ENCODE measurements at places on chromosomes 3 and 15.

DNA sequence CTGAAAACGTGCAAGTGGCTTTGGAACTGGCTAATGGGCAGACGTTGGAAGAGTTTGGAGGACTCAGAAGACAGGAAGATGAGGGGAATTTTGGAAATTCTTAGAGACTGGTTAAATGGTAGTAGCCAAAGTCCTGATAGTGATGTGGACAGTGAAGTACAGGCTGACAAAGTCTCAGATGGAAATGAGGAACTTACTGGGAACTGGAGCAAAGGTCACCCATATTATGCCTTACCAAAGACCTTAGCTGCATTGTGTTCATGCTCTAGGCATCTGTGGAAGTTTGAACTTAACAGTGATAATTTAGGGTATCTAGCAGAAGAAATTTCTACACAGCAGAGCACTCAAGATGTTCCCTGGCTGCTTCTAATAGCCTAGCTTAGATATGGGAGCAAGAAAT lies 28.6 kb upstream of the SERPINI2 start:
- DNase-seq, result no peak

- DNase-seq, result no peak
Measured at GRCh38 chr3:159872374-159873109, 116.1 kb upstream of the IL12A start.

DNA sequence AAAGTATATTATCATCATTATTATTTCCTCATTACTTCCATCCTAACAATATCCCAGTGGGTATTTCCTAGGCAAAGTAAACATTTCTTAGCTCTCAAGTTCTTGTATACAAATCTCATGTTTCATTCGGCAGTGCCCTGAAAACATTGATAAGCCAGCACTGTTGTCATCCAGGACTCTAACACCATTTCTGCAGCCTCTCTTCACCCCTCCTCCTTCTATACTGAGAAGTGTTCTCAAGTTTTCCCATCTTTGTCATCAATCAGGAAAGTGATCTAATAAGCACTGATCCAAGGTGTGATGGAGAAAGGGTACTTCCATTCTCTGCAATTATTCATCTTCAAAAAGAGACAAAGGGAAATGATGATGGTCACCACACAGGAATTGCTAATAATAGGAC lies 168.4 kb upstream of the CCDC54 start:
- DNase-seq, result no peak

GRCh38 chr3:12986986-12987385 lies 86.2 kb downstream of the IQSEC1 start:
- DNase-seq, result no peak

DNA sequence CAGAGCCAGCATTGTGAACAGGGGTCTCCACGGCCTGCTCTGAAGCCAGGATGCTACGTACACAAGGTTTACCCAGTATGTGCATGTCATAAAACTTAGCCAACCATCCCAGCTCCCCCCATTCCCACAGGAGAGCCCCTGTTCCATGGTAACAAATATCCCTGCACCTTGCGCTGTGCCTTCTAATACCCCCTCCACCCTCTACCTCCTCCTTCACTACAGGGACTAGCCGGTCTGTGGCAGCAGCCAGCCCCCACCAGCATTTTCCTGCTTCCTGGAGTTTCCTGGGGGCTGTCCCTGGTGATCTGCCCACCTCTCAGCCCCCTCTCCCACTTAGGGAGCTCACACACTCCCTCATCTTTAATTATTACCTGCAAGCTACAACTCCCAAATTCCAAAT lies 20.4 kb downstream of the ACSBG1 start:
- no peak for DNase-seq
